Esophagus squamous epithelium (tissue), 5 donors: ENCODE measurements at places on chromosomes 7 and 10. TPM values are rescaled to one million over a fixed set of nuclear protein-coding genes. Genes with fewer than 3 reads are reported as not detected.

DNA sequence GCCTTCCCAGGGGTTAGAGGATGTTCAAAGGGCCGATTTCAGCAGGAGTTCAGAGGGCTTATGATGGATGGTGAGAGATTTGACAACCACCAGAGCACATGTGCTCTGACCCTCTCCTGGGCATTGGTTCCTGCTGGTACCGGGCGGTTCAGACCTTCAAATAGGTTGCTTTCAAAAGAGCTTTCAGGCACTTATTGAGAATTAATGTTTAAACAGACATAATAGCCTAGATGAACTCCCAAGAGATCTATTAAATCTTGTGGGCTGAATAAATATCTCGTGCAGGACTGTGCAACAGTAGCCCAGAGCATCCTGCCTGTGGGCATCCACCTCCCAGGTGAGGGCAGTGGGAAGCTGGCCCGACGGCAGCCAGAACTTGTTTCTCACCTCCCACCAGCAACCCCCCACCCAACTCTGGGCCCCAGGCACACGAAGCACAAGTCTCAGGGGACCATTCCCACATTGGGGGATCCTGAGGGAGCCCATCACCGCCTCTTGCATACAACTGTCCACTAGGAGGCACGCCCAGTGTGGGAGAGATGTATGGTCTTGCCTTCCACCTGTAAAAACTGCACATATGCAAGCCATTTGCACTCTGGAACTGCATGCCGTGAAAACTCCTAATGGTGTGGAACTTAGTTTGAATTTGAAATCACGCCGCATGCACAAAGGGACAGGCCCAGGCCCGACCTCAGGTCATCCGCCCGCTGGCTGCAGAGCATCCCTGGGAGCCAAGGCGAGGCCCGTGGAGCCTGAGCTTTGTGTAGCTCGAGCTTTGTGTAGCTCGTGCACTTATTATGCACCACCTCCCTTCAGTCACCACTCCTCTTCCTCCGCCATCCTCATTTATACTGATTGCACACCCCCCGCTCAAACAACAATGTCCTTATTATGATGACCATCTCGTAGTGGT is 147.8 kb downstream of the ADCY1 start:
- H3K27ac ChIP-seq, result no peak overlapping the region
- DNase-seq, result no peak
- no peak overlapping the region for H3K4me3 ChIP-seq
- H3K4me1 ChIP-seq, result no peaks in the 10 kb centered on the region
- no peaks in the 10 kb centered on the region for H3K27me3 ChIP-seq

- no peaks in the 10 kb centered on the region for H3K4me1 ChIP-seq
- no peak for DNase-seq
- H3K27ac ChIP-seq, result no peak overlapping the region
- H3K36me3 ChIP-seq, result no peaks in the 10 kb centered on the region
- H3K4me3 ChIP-seq, result no peak overlapping the region
These were observed 31.0 kb downstream of the TES start for GRCh38 chr7:116241291-116241690.

GRCh38 chr10:117249493-117250093 is 8.7 kb downstream of the SLC18A2 start:
- DNase-seq, result no peak
- no peaks in the 10 kb centered on the region for H3K4me1 ChIP-seq
- H3K27me3 ChIP-seq, result no peaks in the 10 kb centered on the region
- no peak overlapping the region for H3K4me3 ChIP-seq
- no peak overlapping the region for H3K27ac ChIP-seq

DNA sequence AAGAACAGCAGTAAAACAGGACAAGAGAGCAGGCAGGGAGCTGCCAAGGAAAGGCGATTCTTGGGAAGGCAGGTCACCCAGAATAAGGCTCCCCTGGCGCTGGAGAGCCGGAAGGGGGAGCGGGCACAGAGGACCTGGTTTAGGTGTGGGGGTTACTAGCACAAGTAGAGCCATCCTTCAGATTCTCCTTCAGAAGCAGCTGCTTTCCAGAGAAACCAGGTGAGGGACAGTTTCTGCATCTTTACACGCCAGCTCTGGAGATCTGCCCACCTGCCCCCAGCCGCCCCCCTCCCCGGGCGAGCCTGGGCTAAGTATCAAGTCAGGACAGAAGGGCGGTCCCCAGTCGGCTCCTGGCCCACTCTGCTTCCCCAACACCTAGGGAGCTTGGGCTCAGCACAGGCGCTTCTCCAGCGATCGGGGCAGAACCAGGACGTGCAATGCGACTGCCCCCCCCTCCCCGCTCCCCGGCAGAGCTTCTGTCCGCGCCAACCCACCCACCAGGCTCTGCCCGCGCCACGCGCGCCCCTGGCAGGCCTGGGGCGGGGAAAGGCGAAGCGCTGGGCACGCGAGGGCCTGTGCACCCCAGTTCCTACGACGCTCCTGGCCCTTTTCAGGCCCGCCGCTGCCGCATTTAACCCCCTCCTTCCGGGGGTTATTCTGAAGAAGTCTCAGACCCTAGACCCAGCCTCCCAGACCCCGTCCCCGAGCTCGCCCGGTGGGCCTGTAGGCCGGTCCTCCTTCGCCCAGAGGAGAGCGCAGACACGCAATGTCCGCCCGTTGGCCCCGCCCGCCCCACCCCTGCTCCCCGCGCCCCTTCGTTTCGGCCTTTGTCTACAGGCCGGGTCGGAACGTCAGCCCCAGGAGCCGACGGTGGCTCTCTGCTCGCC is 4.4 kb upstream of the EN2 start:
- peak overlapping the region; percentile 38 for H3K4me3 ChIP-seq
- H3K36me3 ChIP-seq, result no peaks in the 10 kb centered on the region
- H3K27ac ChIP-seq, result no peak overlapping the region
- DNase-seq, result no peak
- peaks cover 31% of the 10 kb centered on the region for H3K4me1 ChIP-seq
- H3K27me3 ChIP-seq, result peaks cover 62% of the 10 kb centered on the region

DNA sequence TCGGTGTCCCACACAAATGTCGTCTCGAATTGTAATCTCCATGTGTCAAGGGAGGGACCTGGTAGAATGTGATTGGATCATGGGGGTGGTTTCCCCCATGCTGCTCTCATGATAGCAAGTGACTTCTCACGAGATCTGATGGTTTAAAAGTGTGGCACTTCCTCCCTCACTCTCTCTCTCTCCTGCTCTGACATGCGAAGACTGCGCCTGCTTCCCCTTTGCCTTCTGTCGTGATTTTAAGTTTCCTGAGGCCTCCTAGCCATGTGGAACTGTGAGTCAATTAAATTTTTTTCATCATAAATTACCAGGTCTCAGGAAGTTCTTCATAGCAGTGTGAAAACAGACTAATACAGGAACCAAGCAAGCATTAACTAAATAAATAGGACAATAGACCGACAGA is 229.1 kb downstream of the GFRA1 start:
- no peaks in the 10 kb centered on the region for H3K4me1 ChIP-seq
- H3K27ac ChIP-seq, result no peak overlapping the region
- no peaks in the 10 kb centered on the region for H3K36me3 ChIP-seq
- H3K4me3 ChIP-seq, result no peak overlapping the region

DNA sequence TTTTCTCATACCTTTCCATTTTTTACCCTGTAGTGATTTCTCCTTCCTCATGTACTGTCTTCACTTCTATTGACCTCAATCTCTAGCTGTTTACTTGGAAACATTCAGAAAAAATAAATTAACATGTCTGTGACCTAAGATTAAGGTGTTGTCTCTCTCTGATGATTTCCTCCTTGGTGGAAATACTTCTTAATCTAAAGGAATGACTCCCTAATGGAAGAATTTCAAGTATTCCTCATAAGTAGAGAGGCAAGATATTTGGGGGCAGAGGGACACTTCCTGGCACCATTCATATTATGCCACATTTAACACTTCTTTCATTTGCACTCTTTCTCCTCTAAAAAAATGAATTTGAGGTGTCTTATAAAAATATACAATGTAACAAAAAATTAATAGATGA is 202.8 kb downstream of the NEBL start:
- H3K27ac ChIP-seq, result no peak overlapping the region
- H3K27me3 ChIP-seq, result no peaks in the 10 kb centered on the region
- no peak for DNase-seq
- no peak overlapping the region for H3K4me3 ChIP-seq
- no peaks in the 10 kb centered on the region for H3K4me1 ChIP-seq

- no peak overlapping the region for H3K27ac ChIP-seq
- H3K4me1 ChIP-seq, result no peaks in the 10 kb centered on the region
- H3K27me3 ChIP-seq, result no peaks in the 10 kb centered on the region
- no peaks in the 10 kb centered on the region for H3K36me3 ChIP-seq
- no peak overlapping the region for H3K4me3 ChIP-seq
- no peak for DNase-seq
These were observed 123.9 kb downstream of the PCLO start for GRCh38 chr7:83038787-83039186.

DNA sequence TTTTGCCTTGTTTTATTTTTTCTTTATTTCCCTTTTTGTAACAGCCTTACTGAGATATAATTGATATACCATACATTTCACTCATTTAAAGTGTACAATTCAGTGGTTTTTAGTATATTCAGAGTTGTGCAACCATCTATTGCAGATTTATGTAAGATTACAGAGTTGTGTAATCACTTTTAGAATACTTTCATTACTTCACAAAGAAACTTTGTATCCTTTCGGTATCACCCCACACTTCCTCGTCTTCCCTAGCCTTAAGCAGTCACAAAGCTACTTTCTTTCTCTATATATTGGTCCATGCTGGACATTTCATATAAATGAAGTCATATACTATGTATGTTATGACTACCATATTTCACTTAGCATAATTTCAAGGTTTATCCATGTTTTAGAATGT is 74.6 kb downstream of the ATRNL1 start:
- H3K36me3 ChIP-seq, result no peaks in the 10 kb centered on the region
- no peaks in the 10 kb centered on the region for H3K4me1 ChIP-seq
- H3K27ac ChIP-seq, result no peak overlapping the region
- no peak overlapping the region for H3K4me3 ChIP-seq
- DNase-seq, result no peak

DNA sequence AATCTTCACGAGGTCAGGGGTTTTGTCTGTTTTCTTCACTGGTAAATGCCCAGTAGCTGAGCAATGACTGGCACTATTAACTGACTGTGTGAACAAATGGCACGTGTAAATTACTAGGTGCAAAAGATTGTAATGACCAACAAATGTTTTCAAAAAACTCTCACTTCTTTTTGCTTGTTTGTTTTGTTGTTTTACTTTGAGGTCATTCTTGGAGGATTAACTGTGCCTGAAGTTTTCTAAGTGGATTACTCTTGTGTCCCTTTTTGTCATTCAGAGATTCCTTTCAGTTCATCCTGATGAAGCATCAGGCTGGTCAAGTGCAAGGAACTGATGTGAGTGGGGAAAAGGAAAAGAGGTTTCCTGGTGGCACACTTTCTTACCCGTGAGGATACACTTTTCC is 74.4 kb upstream of the PPP1R3C start:
- H3K4me1 ChIP-seq, result no peaks in the 10 kb centered on the region
- DNase-seq, result no peak
- H3K27me3 ChIP-seq, result peaks cover 6% of the 10 kb centered on the region
- H3K27ac ChIP-seq, result no peak overlapping the region
- H3K4me3 ChIP-seq, result no peak overlapping the region

GRCh38 chr10:62414359-62414758 is 40.2 kb downstream of the ZNF365 start:
- H3K27ac ChIP-seq, result no peak overlapping the region
- no peak overlapping the region for H3K4me3 ChIP-seq
- H3K27me3 ChIP-seq, result no peaks in the 10 kb centered on the region
- H3K36me3 ChIP-seq, result no peaks in the 10 kb centered on the region

GRCh38 chr10:52639652-52640051 is 132.9 kb downstream of the MBL2 start:
- no peak overlapping the region for H3K4me3 ChIP-seq
- no peak for DNase-seq
- no peaks in the 10 kb centered on the region for H3K4me1 ChIP-seq
- no peak overlapping the region for H3K27ac ChIP-seq
- no peaks in the 10 kb centered on the region for H3K27me3 ChIP-seq
- no peaks in the 10 kb centered on the region for H3K36me3 ChIP-seq

DNA sequence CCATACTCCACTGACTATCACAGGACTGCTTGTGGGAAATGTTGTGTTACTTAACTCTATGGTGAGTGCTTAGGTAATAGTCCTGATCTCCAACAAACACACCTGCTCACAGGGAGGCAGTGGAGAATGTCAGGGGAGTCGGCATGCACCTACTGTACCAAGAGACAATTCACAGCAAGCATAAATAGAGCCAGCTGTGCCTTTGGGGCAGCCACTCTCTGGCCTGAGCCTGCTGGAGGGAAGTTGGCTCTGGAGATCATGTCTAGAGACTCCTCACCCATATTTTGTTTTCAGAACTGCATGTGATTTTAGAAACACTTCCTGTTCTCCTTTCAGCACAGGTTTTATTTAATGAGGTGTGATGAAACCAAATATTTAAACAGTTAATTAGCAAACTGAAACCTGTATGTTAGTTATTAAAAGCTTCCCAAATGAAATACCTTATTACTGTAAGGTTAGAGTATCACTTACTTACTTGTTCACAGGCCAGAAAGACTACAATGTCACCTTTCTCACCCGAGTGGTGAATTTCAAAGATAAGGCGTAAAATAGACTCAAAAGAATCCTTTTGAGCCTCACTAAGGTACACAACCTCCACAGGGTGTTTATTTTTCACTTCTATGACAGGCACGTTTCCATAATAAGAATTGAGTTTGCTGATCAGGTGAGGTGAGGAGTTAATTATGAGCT is 21.8 kb downstream of the DHX32 start:
- no peak overlapping the region for H3K27ac ChIP-seq

DNA sequence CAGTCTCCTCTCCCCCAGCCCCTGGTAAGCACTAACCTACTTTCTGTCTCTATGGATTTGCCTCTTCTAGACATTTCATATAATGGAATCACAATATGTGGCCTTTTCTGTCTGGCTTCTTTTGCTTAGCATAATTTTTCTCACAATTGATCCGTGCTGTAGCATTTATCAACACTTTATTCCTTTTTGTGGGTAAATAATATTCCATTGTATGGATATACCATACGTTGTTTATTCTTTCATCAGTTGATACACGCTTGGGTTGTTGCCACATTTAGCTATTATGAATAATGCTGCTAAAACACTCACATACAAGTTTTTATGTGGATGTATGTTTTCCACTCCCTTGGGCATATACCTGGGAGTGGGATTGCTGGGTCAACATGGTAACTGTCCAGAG is 25.8 kb downstream of the MCM10 start:
- H3K4me1 ChIP-seq, result no peaks in the 10 kb centered on the region
- no peaks in the 10 kb centered on the region for H3K27me3 ChIP-seq
- H3K27ac ChIP-seq, result no peak overlapping the region
- no peak overlapping the region for H3K4me3 ChIP-seq
- DNase-seq, result no peak

Gene STEAP1
- total RNA-seq, result 27.7 TPM

Gene FGFBP3
- not detected for total RNA-seq

Gene OGDHL
- not detected for total RNA-seq

Gene RAB19
- 0.68 TPM for total RNA-seq

Gene CYP26C1
- not detected for total RNA-seq

Gene HOXA9
- total RNA-seq, result 1.1 TPM
